ENCODE measurements at places on chromosomes 5 and 9. TPM values are rescaled to one million over a fixed set of nuclear protein-coding genes. Genes with fewer than 3 reads are reported as not detected.

Gene OGN
- total RNA-seq = 156 TPM

Gene SHC3
- total RNA-seq = 0.85 TPM

Gene PCDHGA10
- 4.4 TPM for total RNA-seq

Gene NREP
- 15.3 TPM for total RNA-seq

Gene SH3GL2
- total RNA-seq = not detected

Gene CCNJL
- not detected for total RNA-seq

Gene GPR107
- 37.4 TPM for total RNA-seq

Gene MELK
- not detected for total RNA-seq

Gene ANXA1
- 261 TPM for total RNA-seq

Gene CARTPT
- 12.7 TPM for total RNA-seq

Gene PCDHB13
- total RNA-seq = 6.7 TPM

Gene CXXC5
- 41.9 TPM for total RNA-seq

Gene SLC23A1
- total RNA-seq = not detected

Gene MLANA
- total RNA-seq = not detected

Gene CAMLG
- total RNA-seq = 12.6 TPM

Gene LVRN
- total RNA-seq = 4.2 TPM

Gene CDO1
- 36.0 TPM for total RNA-seq

Gene FOXD4
- total RNA-seq = not detected

Gene TMEM141
- total RNA-seq = 10.9 TPM

Gene GCNT1
- 0.21 TPM for total RNA-seq

Gene AHRR
- not detected for total RNA-seq

Gene HRCT1
- total RNA-seq = 32.7 TPM

Gene COL5A1
- 99.6 TPM for total RNA-seq

Gene SPOCK1
- 81.2 TPM for total RNA-seq

Gene ADRB2
- 11.2 TPM for total RNA-seq

Gene FBXL7
- total RNA-seq = 30.4 TPM

All from ascending aorta (tissue), 2 donors.